ENCODE measurements at places on chromosomes 3 and 15. TPM values are rescaled to one million over a fixed set of nuclear protein-coding genes. Genes with fewer than 3 reads are reported as not detected.

- DNase-seq, result no peak
These were observed 42.8 kb upstream of the MLF1 start for GRCh38 chr3:158528076-158528674.

DNA sequence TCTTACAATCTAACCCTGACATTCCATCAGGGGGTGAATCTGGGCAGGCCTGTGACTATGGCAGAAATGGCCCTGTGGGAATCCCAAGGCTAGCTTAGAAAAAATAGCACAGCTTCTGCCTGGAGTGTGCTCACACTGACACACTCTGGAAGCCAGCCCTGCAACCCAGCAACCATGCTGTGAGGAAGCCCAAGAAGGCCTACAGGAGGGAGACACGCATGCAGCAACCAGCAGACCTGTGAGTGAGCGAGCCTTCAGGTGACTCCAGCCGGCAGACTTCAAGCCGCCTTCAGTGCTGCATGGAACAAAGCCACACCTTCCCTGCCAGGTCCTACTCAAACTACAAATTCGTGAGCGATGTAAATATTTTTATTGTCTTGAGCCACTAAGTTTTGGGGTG, 26.1 kb downstream of the RAB6B start:
- DNase-seq, result no peak

DNA sequence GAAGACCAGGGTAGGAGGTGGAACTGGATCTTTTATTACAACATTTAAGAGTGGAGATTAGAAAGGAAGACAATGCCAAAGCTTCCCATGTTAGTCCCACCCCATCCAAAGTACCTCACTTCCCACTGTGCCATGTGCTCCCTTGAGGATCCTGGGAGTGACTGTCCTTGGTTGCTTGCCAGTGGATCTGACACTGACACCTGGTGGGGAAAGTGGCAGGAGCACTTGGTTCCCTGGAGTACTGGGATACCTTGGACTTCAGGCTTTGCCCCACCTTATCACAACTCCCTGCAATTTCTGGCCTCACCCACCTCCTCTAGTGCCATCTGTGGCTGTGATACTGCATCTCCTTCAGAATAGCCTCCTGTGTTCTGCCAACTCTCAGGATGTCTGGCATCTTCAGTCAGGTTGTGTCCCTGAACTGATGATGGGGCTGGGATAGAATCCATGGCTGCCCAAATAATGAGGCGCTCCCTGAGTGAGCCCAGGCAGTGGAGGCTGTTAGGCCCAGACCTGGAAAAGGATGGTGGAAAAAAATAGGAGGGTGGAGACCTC, 1.3 kb downstream of the ELL3 start:
- DNase-seq, result peak; percentile 45

- peak; percentile 94 for DNase-seq
These were observed at the start of gene MRAS for GRCh38 chr3:138347960-138348753. TSS of gene MRAS (plus strand) at chr3:138348579. CDS start at chr3:138372884, 24,305 bp downstream.

EMC7 gene
- total RNA-seq, result 66.0 TPM

CCDC54 gene
- total RNA-seq, result not detected

LYZL4 gene
- not detected for total RNA-seq

SMCO1 gene
- 28.4 TPM for total RNA-seq
